ENCODE measurements at places on chromosomes 6 and 20. TPM values are rescaled to one million over a fixed set of nuclear protein-coding genes. Genes with fewer than 3 reads are reported as not detected.

DNA sequence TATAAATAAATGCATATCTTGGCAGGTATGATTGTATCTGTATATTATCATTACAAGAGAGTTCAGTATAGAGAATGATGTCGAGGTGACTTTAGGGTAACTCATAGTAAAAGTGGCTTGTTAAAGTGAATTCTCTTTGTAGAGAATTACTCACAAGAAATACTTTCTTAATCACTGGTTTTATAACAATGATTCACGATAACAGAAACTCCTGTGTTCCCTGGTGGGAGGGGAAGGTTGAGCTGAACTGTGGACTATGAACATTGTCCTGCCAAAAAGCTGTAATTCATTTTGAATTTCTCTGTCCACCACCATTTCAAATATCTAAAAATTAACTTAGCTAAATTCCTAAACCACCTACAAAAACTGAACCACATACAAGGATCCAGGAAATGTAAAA, 7.7 kb downstream of the TPMT start:
- DNase-seq: peak; percentile 17

- DNase-seq: no peak
These were observed 1.1 kb downstream of the PFDN6 start for GRCh38 chr6:33290459-33290858.

- no peak for DNase-seq
These were observed 283.0 kb downstream of the CDH4 start for GRCh38 chr20:61535091-61535490.

The TGM3 gene
- total RNA-seq: not detected

DNA sequence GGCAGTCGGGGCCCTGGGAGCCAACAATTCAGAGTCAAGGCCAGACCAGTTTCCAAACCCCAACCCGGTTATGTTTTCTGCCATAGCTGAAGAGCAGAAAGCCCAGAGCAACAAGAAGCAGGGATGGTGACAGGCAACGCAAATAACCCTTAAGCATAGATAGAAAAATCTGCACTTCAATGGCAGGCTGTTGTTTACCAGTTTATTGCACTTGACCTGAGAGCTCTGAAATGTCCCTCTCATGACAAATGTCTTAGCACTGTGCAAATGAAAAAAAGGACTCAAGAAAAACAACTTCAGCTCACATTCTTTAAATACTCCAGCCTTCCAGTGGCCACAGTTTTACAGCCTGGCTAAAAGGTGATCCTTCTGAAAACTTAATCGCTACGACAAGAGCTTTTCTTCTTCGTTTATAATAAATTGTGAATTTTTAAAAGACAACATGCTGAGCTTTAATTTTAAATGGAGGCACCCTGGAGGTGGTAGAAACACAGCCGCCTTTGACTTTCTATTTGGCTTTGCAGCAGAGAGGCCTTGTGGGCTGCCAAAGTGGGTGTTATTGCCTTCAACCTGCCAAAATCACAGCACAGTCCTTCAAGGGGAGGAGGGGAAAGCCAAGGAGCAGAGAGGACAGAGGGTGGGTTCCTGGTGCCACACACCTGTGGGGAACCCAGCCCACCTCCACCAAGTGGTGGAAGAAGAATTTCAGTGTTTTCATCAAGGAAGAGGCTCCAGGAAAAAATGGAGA, 289.5 kb upstream of the CDYL start:
- peak; percentile 16 for DNase-seq
